Aorta (tissue), 5 donors: ENCODE measurements at places on chromosomes 7 and 10. TPM values are rescaled to one million over a fixed set of nuclear protein-coding genes. Genes with fewer than 3 reads are reported as not detected.

Gene PRPS1L1
- not detected for total RNA-seq

Gene NPC1L1
- 0.39 TPM for total RNA-seq

Gene PAPSS2
- total RNA-seq, result 57.2 TPM

Gene FOXI2
- 0.48 TPM for total RNA-seq

Gene GCK
- total RNA-seq, result 1.2 TPM

- H3K27me3 ChIP-seq, result no peaks in the 10 kb centered on the region
- H3K36me3 ChIP-seq, result no peaks in the 10 kb centered on the region
- H3K4me1 ChIP-seq, result no peaks in the 10 kb centered on the region
Observed at GRCh38 chr10:27792216-27792615, 46.6 kb upstream of the MKX start.

DNA sequence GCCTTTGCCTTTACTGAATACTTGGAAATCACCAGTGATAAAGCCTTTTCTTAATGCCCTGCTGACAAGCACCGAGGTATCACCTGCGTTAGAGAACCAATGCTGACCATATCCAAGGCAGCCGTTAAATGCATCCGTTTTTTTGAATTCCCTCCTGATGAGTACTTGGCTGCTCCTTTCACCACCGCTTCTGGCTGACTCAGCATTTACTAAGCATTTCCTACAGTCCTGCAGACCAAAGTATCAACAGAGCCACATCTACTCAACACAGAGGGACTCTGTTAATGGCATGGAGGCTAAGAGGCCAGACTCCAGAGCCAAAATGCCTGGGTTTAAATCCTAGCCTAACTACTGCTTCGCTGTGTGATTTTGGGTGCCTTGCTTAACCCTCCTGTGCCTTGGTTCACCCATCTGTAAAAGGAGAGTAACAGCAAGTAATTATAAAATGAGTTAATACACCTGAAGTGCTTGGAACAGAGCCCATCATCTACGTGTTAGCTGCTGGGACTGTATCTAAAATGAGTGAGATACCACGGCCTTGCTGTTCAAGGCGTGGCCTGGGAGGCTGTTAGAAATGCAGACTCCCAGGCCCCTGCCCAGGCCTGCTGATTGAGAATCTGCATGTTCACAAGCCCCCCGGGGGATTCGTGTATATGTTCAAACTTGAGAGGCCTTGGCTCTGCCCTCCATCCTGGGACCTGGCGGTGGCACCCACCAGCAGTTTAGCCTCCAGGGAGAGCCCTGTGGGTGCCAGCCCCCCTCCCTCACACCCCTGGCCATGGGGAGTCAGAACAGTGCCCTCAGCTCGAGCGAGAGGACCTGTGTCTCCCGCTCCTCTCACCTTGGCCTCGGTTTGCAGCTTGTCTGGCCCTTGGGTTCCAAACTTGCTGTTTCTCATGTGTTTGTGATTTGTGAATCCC is 30.8 kb upstream of the EFCAB10 start:
- no peaks in the 10 kb centered on the region for H3K4me1 ChIP-seq
- H3K27ac ChIP-seq, result no peak overlapping the region
- peak; percentile 44 for DNase-seq
- no peaks in the 10 kb centered on the region for H3K27me3 ChIP-seq
- no peaks in the 10 kb centered on the region for H3K36me3 ChIP-seq

GRCh38 chr10:12416344-12417050 is 67.2 kb downstream of the CAMK1D start:
- H3K36me3 ChIP-seq, result no peaks in the 10 kb centered on the region
- no peak for DNase-seq
- H3K4me3 ChIP-seq, result no peak overlapping the region
- no peaks in the 10 kb centered on the region for H3K27me3 ChIP-seq
- no peaks in the 10 kb centered on the region for H3K4me1 ChIP-seq
- H3K27ac ChIP-seq, result no peak overlapping the region

- H3K27me3 ChIP-seq, result no peaks in the 10 kb centered on the region
- H3K4me1 ChIP-seq, result no peaks in the 10 kb centered on the region
- no peaks in the 10 kb centered on the region for H3K36me3 ChIP-seq
- no peak for DNase-seq
- H3K4me3 ChIP-seq, result no peak overlapping the region
- no peak overlapping the region for H3K27ac ChIP-seq
Observed at GRCh38 chr7:150610233-150610632, 22.0 kb downstream of the GIMAP6 start.

- no peaks in the 10 kb centered on the region for H3K36me3 ChIP-seq
- H3K27me3 ChIP-seq, result no peaks in the 10 kb centered on the region
- H3K4me3 ChIP-seq, result no peak overlapping the region
- no peak for DNase-seq
Observed at GRCh38 chr7:4549681-4550080, 132.4 kb upstream of the FOXK1 start.

- H3K36me3 ChIP-seq, result no peaks in the 10 kb centered on the region
- peaks cover 8% of the 10 kb centered on the region for H3K4me1 ChIP-seq
- H3K4me3 ChIP-seq, result no peak overlapping the region
- no peak for DNase-seq
Observed at GRCh38 chr7:40749877-40750276, 615.1 kb downstream of the SUGCT start.

- no peak overlapping the region for H3K27ac ChIP-seq
- H3K36me3 ChIP-seq, result no peaks in the 10 kb centered on the region
- no peak for DNase-seq
- H3K27me3 ChIP-seq, result no peaks in the 10 kb centered on the region
Observed at GRCh38 chr7:99504281-99504602, 220 bp upstream of the ZKSCAN5 start.

DNA sequence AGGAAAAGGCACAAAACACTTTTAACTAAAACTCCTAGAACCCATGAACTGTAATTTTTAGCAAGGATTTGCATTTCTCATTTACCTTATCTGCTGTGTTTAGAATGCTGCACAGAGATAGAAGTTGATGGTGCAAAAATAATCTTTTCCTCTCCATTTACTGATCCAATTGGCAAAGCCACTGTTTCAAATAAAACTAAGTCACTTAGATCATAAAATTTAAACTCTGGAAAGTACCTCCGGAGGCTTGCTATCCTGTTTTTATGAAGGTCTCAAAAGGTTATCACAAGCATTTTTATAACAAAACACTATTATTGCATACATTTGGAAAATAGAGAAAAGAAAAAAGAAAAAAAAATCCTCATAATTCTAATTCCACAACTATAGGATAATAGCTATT is 7.6 kb downstream of the CPA2 start:
- H3K27ac ChIP-seq, result no peak overlapping the region
- no peaks in the 10 kb centered on the region for H3K27me3 ChIP-seq

DNA sequence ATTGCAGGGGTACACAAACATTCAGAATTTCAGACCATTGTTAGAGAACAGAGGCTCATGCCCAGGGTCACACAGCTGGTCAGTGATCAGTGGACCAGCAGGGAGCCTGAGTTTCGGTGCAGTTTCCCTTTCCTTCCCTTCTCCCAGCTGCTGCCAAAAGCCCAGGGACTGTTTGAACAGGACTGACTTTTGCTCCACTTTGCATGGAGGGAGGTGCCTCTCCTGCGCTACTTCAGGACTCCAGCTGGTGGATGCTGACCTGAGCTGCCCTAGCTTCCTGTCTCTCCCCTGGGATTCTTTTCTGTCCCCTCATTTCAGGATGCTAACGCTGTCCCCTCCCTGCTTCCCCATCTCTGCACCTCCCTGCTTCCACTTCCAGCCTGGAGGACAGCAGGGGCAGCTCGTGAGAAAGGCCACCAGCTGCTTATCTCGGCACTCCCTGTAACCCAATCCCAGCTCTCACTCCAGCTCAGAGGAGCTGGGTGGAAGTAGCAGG is 14.5 kb downstream of the SH2D4B start:
- H3K27ac ChIP-seq, result no peak overlapping the region
- no peak overlapping the region for H3K4me3 ChIP-seq
- H3K27me3 ChIP-seq, result no peaks in the 10 kb centered on the region
- H3K36me3 ChIP-seq, result no peaks in the 10 kb centered on the region

GRCh38 chr7:80414331-80414730 is 97.5 kb downstream of the GNAT3 start:
- H3K36me3 ChIP-seq, result no peaks in the 10 kb centered on the region
- H3K4me1 ChIP-seq, result no peaks in the 10 kb centered on the region
- H3K27me3 ChIP-seq, result no peaks in the 10 kb centered on the region
- no peak overlapping the region for H3K27ac ChIP-seq

DNA sequence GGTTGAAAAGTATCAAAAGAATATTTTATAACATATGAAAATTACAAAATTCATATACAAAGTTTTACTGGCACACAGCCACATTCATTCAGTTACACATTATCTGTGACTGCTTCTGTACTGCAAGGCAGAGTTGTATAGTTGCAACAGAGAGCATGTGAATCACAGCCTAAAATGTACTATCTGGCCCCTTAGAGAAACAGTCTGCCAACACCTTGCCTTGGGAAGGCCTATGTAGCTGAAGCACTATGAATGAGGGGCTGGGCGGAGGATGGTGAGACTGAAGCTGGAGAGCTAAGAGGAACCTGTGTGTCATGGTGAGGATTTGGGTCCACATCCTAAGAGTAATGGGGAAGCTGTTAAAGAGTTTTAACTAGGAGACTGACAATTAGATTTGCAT is 35.7 kb downstream of the PDZD8 start:
- H3K27ac ChIP-seq, result no peak overlapping the region
- H3K27me3 ChIP-seq, result no peaks in the 10 kb centered on the region
- H3K4me1 ChIP-seq, result no peaks in the 10 kb centered on the region
- H3K36me3 ChIP-seq, result no peaks in the 10 kb centered on the region
- DNase-seq, result no peak
- H3K4me3 ChIP-seq, result no peak overlapping the region

DNA sequence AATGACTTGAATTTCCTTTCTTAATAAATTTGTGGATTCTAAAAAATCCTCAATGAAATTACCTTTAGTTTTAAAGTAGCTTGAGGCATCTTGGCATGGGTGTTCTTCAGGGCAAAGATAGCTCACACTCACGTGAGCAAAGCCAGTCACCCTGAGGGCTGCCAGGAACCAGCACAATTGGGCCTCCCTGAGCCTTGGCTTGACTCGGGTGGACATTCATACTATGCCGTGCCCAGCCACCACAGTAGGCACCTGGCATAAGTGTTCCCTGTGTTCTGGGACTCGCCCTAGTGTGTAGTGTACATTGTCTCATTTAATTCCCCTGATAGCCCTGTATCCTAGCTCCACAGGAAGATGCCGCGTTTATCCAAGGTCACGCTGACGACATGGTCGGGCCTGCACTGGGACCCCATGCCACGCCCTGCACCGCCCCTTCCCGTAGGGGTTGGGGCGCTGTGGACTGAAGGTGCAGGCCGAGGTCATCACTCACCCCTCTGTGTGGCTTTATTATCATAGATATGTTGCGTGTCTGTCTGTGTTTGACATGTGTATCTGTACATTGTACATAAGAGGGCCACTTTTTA is 67.7 kb downstream of the DYNC2I1 start:
- no peak overlapping the region for H3K4me3 ChIP-seq
- no peaks in the 10 kb centered on the region for H3K27me3 ChIP-seq
- no peaks in the 10 kb centered on the region for H3K4me1 ChIP-seq
- no peak overlapping the region for H3K27ac ChIP-seq
- H3K36me3 ChIP-seq, result peaks cover 15% of the 10 kb centered on the region

DNA sequence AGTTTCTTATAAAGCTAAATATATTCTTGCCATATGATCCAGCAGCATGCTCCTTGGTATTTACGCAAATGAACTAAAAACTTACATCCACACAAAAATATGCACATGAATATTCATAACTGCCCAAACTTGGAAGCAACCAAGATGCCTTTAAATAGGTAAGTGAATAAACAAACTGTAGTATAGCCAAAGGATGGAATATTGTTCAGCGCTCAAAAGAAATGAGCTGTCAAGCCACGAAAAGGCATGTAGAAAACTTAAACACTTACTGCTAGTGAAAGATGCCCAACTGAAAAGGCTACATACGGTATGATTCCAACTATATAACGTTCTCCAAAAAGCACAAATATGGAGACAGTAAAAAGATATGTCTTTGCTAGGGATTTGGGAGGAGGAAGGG is 12.7 kb downstream of the THSD7A start:
- no peaks in the 10 kb centered on the region for H3K36me3 ChIP-seq
- H3K4me1 ChIP-seq, result no peaks in the 10 kb centered on the region
- H3K27me3 ChIP-seq, result no peaks in the 10 kb centered on the region
- DNase-seq, result no peak

GRCh38 chr10:7789390-7789789 is 1.4 kb downstream of the ATP5F1C start:
- no peak overlapping the region for H3K27ac ChIP-seq
- H3K27me3 ChIP-seq, result no peaks in the 10 kb centered on the region
- H3K4me1 ChIP-seq, result peaks cover 3% of the 10 kb centered on the region
- no peak overlapping the region for H3K4me3 ChIP-seq

- H3K27me3 ChIP-seq, result no peaks in the 10 kb centered on the region
- no peak overlapping the region for H3K27ac ChIP-seq
- DNase-seq, result no peak
- H3K4me3 ChIP-seq, result no peak overlapping the region
- H3K36me3 ChIP-seq, result no peaks in the 10 kb centered on the region
Observed at GRCh38 chr7:70408477-70408876, 723.5 kb upstream of the GALNT17 start.

DNA sequence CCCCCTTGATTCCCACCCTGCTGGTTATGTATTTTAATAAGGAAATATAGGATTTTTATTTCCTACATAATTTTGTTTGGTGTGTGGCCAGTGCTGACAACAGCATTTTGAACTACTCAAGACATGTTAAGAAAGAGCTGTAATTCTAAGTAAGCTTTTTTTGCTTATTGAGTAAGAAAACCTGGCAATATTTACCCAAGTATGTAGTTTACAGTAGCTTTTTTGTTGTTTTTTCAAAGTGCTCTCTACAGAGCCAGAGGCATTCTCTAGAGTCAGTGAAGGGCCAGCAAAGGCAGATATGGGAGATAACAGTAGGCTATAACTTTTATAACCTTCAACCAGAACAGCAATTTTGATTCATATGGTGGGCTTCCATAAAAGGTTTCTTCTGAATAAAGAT is 63.2 kb upstream of the TMEM168 start:
- no peaks in the 10 kb centered on the region for H3K4me1 ChIP-seq
- H3K36me3 ChIP-seq, result peaks cover 3% of the 10 kb centered on the region
- H3K27ac ChIP-seq, result no peak overlapping the region
- no peak for DNase-seq
- H3K4me3 ChIP-seq, result no peak overlapping the region

GRCh38 chr7:129495987-129496386 is 6.3 kb upstream of the SMKR1 start:
- no peaks in the 10 kb centered on the region for H3K36me3 ChIP-seq
- DNase-seq, result no peak
- H3K27me3 ChIP-seq, result no peaks in the 10 kb centered on the region

DNA sequence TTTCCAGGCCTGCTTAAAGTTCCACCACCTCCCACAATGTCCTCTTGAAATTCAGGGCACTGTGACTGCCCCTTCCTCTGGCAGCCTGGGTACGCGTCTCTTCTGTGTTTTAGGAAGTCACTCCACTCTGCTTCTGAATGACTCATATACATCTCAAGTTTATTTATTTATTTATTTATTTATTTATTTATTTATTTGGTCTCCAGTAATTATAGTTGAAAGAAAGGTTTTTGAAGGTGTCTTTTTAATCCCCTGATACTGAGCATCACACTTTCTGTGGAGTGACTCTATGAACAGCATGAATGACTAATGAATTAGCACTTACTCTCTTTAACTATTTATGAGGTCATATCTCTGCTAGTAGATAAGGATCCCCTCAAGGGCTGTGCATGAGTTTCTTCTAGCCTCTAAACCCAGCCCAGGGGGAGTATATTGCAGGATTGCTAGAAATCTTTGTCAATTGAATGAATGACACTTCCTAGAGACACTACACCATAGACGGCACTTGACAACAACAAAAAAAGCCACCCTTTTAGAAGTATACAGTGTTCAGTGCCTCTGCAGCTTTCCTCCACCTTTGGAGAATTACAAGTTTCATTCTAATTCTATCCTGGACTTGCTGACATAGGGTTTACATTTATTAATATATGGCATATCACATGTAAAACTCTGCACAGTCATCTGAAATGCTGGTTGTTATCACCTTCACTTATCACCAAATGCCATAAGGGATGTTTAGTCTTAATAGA is 2.1 kb downstream of the MACC1 start:
- H3K27me3 ChIP-seq, result no peaks in the 10 kb centered on the region
- H3K27ac ChIP-seq, result no peak overlapping the region
- no peaks in the 10 kb centered on the region for H3K4me1 ChIP-seq
- DNase-seq, result no peak
